ENCODE measurements at places on chromosomes 5 and 9.

- no peak for DNase-seq
Measured at GRCh38 chr5:159094745-159095144, 5.0 kb downstream of the EBF1 start.

- no peak for DNase-seq
Measured at GRCh38 chr9:127974001-127974768, 6.6 kb downstream of the EEIG1 start.

DNA sequence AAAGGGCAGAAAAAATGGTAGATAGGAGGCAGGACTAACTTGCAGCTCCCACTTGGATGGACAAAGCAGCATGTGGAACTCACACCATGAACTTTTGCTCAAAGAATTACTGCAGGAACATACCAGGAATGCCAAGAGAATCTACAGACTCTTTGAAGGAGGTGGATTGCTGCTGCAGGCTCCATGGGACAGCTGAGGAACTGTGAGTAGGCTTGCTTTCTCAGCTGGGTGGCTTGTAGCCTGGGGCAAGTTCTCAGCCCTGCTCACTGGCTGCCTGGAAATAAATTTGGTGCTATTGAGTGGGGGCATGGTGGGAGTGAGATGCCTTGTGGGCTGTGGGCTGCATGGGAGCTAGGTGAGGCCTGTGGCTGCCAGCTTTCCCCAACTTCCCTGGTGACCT is 574.5 kb downstream of the PRELID2 start:
- no peak for DNase-seq

- no peak for DNase-seq
Measured at GRCh38 chr9:71608021-71608420, 160.3 kb downstream of the CEMIP2 start.

DNA sequence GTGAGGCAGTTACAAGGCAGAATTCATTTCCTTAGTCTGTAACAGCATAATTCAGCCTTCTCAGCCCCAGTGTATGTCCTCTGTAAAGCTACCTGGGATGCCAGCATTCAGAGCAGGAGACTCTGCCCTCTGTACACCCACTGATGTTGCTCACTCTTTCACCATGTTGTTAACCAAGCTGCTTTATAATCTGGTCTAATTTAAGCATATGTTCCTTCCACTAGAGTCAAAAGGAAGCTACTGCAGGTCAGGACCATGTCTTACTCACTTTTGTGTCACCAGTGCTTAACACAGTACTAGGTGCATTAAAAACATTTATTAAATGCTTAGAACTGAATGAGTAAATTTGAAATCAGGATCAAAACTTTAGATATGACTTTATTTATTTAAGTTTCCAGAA is 185.6 kb downstream of the FBXL17 start:
- no peak for DNase-seq

DNA sequence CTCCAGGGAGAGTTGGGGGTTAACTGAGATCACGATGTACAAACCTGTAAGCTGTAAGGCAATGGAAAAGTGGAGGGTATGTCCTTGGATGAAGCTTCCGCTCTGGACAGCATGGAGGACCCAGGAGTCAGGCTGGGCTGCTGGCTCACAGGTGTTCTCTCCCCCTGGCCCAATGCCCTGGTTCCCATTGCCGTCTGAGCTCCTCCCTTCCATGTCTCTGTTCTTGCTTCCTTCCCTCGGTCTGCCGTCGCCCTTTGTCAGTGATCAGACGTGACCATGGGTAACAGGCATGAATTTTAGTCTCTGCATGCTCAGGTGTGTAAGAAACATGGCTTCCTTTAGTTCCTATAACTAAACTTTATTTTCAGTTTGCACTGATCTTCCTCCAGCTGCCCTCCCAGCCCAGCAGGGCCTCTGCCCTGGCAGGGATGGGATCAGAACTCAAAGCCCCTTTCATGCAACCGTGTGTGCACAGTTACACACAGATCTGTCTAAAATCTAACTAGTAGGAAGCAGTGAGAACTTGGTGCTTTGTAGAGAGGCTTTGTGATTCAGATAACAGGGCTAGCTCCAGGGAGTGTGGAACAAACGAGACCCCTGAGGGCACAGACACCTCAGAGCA is 51.7 kb upstream of the KCNMB1 start:
- no peak for DNase-seq

- no peak for DNase-seq
Measured at GRCh38 chr9:13033959-13034693, 245.4 kb downstream of the MPDZ start.

DNA sequence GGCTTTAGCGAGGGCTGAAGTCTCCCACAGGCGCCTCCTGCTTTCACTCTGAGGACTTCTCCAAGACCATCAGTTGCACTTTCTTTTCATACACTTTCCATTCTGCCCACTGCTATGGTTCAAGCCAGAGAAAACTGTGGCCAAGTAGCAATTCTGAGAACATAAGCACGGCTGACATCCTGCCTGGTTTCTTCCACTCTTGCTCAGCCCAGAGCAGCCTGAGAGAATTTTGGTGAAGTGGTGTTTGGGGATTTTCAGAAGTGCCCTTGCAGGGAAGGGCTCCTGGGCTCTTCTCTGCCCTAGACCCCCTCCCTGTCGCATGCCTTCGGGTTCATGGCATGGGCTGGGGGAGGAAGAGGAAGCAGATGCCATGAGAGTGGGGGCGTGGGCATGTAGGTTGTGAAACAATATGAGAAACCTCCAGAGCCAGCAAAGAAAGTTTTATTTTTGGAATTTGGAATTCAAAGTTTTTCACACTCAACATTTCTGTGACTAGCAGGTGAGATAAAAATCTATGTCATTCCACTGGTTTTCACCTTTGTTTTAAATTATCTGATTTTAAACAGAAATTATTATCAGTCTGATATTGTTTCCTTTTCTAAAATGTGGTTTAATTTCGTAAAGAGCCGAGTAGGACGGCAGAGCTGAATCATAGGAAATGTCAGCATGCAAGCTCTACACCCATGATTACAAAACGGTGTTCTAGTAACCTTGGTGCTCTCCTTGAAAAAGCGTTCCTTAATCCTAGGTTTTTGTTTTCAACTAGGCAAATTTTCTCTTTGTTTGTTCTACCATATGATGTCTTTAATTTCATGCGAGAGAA is 27.8 kb upstream of the TNFSF8 start:
- DNase-seq = peak; percentile 18

DNA sequence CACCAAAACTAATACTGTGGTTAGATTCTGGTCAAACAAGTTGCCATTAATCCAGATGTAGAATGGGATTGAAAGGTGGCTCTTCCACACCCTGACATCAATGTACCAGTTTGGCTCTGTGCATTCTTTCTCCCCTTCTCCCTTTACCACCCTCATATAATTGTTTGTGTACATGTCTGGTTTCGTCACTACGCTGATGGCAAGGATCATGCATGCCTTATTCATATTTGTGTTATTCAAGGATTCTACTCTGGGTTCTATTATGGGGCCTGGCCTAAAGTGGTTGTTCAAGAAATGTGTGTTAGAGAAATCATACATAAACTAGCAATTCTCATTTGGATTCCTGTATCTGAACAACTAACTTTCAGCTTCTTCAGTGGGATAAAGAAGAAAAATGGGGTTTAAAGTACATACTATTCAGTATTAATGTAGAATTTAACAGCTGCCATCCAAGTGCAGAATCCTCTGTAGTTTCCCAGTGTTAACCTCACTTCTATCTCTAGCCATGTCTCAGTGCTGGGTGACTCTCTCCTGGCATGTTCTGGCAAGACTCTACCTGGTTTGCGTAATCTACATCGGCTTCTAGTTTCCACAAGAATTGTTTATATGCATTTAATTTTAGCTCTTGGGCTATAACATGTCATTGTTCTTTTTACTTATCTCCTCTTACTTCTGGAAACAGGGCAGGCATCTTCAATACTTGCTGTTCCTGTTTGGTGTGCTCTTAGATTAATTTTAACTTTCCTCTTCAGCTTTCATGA is 27.9 kb upstream of the CDKN2B start:
- no peak for DNase-seq

GRCh38 chr9:23682891-23683431 is 143.1 kb downstream of the ELAVL2 start:
- DNase-seq = no peak

DNA sequence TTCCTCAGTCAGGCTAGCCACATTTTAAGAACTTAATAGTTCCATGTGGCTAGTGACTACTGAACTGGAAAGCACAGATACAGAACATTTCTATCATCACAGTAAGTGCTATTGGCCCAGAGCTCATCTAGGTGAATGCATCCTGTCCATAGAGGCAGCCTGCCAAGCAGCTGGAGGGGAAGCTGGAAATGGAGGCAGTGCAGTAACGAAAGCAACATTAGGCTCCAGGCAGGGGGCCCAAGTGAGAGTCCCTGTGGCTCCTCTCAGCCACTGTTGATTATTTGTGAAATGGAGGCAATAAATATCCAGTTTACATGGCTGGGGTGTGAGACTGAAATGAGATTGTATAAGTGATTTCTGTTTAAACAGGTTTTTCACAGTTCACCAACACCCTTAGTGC is 227.2 kb upstream of the KLF9 start:
- no peak for DNase-seq

GRCh38 chr9:124285903-124286291 is 28.1 kb downstream of the NEK6 start:
- DNase-seq = no peak

DNA sequence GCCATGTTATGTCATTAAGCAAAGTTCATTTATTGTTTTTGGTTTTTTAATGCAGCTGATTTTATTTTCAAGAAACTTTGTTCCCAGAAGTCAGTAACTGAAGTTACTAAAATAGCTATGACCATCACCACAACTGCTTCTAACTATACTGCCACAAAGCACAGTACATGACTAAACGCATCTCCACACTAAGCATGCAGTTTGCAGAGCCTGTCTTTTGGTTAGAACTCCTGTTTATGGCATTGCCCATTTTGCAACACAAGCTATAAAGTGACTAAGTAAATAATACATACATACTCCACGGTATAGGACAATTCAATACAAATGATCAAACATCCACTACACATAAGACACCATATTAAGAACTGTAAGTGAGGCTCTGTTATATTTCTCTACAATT is 109.7 kb downstream of the MLLT3 start:
- no peak for DNase-seq

DNA sequence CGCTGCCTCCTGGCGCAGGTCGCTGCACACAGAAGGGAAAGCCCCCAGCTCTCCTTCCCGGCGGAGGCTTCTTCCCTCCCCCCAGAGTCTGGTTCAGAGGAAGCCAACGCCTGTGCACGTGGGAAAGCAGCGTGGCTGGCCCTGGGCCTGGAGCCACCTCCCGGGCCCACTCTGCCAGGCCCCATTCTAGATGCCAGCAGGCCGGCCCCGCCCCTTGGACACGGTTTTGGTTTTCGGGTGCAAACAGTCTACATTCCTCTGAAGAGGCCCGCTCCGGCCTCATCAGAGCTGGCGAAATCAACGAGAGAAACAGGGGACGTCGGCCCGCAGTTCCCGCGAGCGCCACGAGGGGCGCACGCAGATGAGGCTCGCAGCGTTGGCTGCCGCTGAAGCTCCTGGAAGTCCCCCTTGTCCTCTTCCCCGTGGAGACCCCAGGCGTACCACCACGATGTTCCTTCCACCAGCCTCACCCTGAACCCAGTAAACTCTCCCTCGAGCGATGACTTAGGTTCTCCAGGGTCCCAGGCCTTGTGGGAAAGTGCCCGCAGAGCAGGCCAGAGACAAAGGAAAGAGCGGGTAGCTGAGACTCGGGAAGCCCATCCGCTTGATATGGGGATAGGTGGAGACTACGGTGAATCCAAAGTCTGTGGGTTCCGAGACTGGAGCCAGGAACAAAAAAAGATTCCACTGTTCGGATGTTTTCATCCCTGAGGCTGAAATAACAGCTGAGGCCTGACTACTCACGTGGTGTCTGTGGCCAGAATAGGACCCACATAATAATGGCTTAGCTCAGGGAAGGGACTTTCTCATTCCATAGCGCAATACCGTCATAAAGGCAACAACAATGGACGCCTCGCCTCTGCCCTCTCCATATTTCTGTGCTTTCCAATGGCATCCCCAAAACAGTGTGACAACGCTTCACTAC is 64.2 kb downstream of the KLF4 start:
- no peak for DNase-seq

- DNase-seq = no peak
Measured at GRCh38 chr9:93132946-93133680, 938 bp downstream of the NINJ1 start.

- DNase-seq = no peak
Measured at GRCh38 chr5:22044229-22044628, 808.9 kb downstream of the CDH12 start.

DNA sequence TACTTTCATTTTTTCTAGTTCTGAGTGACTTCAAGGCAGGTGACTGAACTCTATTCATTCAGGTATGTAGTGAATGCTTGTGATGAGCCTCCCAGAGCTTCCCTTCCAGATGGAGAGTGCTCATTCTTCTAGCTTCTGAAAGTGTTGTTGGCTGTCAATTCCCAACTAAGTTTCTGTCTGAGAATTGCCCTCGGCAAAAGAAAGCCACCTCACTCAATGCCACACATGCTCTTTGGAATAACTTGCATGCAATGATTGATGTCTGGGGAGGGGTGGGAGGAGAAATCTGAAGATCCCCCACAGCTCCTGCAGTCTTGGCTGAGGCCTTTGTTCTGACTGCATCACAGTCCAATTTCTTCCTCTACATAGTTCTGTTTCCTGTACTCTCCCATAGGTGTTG is 123.1 kb upstream of the C6 start:
- DNase-seq = no peak

DNA sequence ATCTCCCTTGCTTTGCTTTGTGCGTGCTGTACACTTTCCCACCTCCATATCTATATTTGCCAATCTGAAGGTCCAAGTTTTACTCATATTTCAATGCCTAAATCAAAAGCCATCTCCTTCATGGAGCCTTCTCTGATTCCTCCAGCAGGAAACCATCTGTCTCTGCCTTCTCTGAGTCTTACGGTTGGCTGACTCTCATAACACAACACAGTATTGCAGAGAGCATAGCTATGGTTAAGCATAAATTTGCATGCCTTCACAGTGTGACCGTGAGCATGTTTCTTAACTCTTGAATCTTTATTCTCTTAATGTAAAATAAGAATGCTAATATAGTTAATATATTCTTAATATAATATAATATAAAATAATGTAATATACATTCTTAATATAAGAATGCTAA is 136.8 kb upstream of the PPP2R2B start:
- no peak for DNase-seq

DNA sequence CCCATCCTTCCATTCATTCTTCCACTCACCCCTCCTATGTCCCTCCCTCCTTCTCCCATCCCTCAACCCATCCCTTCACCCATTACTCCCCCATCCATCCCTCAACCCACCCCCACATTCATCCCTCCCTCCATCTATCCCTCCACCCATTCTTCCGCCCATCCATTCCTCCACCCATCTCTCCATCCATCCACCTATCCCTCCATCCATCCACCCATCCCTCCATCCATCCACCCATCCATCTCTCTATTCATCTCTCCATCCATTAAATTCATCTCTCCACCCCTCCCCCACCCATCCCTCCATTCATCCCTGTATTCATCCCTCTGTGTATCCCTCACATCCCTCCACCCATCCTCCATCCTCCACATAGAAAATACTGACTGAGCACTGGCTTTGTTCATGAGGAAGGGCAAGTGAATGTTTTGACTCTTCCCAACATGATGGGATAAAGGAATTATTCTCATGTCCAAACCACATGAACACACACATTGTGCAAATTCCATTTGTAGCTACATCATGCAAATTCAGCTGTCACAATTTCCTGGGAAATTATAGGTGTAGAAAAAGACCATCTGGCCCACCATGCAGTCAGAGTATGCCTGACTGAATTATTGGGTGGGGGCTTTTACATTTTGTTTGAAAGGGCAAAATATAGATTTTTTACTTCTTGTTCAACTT is 6.9 kb upstream of the VAV2 start:
- DNase-seq = no peak
